Stimulated activated naive CD4-positive, alpha-beta T cell (primary cell): ENCODE measurements at places on chromosomes 5 and 9.

DNA sequence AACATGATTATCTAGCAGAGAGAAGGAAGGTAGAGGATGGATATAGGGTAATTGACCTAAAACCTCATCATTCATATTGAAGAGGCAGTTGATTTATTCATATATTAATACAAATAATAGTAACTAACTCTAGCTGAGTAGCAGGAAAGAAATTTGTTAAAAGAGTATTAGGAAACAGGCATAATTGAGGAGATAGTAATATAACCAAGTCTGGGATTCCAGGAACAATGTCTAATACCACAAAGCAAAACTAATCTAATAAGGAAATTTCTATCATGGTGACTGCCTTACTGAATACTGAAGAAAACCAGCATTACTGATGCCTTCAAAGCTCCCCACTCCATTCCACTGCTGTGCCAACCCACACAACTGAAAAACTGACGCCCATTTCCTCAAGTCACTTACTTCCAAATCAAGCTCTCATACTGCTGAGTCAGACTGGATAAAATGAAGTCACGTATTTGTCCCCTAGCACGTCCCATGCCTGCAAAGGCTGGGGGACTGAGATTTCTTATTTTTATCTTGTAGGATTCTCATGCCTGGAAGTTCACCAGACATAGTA is 153.9 kb downstream of the SMC2 start:
- DNase-seq = no peak

- DNase-seq = no peak
These were observed 11.4 kb downstream of the GRM6 start for GRCh38 chr5:178983728-178984127.

GRCh38 chr9:13088720-13089427 is 190.6 kb downstream of the MPDZ start:
- DNase-seq = no peak

- DNase-seq = no peak
These were observed 64.4 kb upstream of the POU5F2 start for GRCh38 chr5:93805616-93806379.
